ENCODE measurements at places on chromosomes 2 and 18. TPM values are rescaled to one million over a fixed set of nuclear protein-coding genes. Genes with fewer than 3 reads are reported as not detected.
A peak's percentile ranks its signal among the peaks of the same experiment; 100 is the strongest.

The CCBE1 gene
- 10.7 TPM for polyA plus RNA-seq

DNA sequence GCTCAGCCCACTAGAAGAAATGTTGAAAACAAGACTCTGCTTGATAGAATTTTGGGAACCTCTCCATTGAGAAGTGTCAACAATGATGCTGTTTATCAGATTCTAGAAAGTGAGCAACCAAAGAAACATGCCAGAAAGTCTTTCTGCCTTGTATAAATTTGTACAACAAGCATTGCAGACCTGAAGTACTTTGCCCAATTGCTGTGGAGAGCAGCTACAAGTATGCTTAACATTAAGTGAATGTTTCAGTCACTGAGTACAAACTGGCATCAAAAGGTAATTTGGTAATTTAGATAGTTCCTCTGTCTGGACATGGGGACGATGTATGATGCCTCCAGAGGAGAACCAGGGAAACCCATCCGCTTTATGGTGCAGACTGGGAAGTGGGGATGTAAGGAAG lies 33.4 kb upstream of the SKA1 start:
- no peak for DNase-seq

DNA sequence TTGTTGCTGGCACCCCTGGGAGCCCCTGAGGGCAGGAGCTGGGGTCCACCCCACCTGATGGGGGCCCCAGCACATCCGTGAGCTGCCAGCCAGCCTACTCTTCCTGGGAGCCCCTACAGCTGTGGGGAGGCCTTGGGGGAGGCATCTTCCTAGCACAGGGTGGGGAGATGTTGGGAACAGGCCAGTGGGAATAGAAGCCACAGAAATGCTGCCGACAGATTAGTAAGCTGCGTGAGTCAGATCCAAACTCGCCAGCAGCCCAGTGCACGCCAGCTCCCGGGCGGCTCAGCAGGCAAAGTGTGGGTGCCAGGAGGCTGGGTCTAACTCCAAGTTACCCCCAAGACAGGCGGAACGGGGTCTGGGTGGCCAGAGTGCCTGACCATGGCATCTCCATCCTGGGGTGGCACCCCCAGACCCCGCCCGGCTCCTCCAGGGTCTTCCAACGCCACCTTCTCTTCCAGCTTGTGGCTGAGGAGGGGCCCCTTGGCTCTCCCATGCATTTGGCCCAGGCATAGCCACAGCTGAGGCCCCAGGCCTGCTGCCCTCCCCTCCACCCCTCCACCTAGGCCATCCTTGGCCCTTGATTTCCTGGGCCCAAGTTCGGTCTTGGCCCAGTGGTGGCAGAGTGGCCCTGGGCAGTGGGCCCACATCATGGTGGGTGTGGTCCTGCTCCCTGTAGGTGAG lies 15.3 kb downstream of the CROCC2 start:
- no peak for DNase-seq

The MERTK gene
- polyA plus RNA-seq: 4.1 TPM

GRCh38 chr2:191521608-191522208 lies 156.2 kb upstream of the NABP1 start:
- no peak for DNase-seq

- no peak for DNase-seq
These were observed 74.1 kb downstream of the FARP2 start for GRCh38 chr2:241430178-241430577.

DNA sequence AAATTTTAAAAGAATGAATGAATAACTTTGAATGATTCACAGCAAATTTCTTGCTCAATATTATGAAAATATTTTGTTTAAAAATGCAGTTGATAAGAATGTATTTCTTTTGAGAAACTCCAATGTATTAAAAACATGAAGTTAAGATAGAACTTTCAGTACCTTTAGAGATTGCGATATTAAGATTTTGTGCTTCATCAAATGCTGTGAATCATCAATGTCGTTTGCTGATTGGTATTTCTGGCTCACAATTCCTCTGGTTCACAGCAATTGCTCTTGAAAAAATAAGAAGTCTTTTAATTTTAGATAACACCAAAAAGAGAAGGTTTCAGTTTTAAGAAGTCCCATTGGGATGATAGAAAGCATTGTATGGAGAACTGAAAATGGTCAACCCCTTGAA lies 228.7 kb downstream of the IKZF2 start:
- DNase-seq: no peak

DNA sequence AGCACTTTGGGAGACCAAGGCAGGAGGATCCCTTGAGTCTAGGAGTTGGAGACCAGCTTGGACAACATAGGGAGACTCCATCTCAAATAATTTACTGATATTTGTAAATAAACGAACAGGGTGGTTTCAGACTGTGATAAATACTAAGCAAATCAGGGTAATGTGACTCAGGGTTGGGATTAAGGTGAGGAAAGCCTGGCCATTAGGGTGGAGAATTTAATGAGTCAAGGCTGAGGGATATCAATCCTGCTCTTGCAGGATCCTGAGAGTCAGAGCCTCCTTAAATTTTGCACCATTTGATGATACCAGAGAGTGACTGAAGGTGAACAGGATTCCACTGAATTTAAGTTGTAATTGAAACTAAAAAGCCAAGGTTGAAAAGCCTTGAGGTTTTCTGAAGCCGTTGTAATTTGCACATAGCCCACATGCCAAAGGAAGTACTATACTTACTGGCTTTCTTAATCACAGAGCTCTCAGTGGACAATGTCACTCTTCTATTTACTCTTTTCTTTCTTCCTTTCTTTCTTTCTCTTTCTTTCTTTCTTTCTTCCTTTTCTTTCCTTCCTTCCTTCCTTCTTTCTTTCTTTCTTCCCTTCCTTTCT lies 28.6 kb upstream of the AP1S3 start:
- no peak for DNase-seq

- DNase-seq: no peak
These were observed 32.5 kb downstream of the PREPL start for GRCh38 chr2:44328750-44329149.

DNA sequence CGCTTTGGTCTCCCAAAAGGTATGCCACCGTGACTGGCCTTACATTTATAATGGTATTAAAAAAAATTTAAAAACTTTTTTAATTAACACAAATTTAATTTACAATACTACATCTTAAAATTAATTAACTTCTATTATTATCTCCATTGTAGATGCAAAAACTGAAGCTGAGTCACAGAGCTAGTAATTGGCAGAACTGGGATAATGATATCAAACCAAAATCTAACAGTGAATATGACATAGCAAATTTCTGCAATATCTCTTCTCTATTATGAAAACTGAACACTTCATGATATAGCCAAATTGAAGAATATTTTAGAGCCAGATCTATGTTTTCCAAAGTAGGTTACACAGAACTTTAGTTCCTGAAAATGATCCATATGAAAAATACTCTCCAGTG lies 66.4 kb upstream of the CHAC2 start:
- no peak for DNase-seq

The FIGN gene
- polyA plus RNA-seq: 1.9 TPM

DNA sequence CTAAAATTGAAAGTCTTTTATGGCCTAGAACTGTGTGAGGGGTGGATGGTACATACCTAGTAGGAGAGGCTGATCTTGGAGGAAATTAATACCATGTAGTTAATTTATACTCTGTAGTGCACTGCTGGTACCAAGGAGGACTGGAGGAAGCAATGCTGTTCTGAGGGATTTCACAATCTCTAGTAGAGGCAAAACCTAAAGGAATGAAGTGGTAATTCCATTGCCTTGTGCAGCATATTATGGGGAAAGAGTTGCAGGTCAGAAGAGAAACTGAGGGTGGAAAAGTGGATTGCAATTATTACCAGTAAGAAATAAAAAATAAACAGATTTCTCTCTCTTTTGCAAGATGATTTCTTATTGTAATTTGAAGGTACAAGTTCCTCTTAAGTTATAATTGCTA lies 2.2 kb downstream of the ABI2 start:
- no peak for DNase-seq

The PDE11A gene
- polyA plus RNA-seq: 0.51 TPM

The ATP6V1B1 gene
- polyA plus RNA-seq: 0.75 TPM

The RBM43 gene
- 9.2 TPM for polyA plus RNA-seq

GRCh38 chr2:128415779-128416061 lies 97.1 kb upstream of the HS6ST1 start:
- DNase-seq: no peak

DNA sequence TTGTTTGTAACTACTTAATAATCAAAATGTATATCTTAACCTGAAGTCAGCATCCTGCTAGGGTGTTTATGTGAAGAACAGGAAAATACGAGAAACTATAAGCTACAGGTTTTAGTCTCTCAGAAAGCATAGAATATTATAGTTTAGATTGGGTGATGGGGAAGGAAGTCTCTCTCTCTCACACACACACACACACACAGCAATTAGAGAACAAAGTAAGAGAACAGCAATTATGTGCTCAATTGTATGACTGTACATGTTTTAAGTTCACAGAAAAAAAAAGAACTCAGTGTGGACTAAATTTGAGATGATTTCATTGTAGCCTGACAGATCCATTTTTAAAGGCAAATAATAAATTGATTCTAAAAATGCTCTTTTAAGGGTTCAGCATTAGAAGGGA lies 94.3 kb upstream of the ZNF516 start:
- no peak for DNase-seq

The EGR4 gene
- not detected for polyA plus RNA-seq

The BCL11A gene
- 3.9 TPM for polyA plus RNA-seq

- no peak for DNase-seq
These were observed 144.1 kb downstream of the CELF4 start for GRCh38 chr18:37421341-37422077.

GRCh38 chr2:159613651-159614285 lies 2.6 kb downstream of the BAZ2B start:
- peak; percentile 45 for DNase-seq

The ICA1L gene
- polyA plus RNA-seq: 15.2 TPM

The B3GNT7 gene
- 0.80 TPM for polyA plus RNA-seq

DNA sequence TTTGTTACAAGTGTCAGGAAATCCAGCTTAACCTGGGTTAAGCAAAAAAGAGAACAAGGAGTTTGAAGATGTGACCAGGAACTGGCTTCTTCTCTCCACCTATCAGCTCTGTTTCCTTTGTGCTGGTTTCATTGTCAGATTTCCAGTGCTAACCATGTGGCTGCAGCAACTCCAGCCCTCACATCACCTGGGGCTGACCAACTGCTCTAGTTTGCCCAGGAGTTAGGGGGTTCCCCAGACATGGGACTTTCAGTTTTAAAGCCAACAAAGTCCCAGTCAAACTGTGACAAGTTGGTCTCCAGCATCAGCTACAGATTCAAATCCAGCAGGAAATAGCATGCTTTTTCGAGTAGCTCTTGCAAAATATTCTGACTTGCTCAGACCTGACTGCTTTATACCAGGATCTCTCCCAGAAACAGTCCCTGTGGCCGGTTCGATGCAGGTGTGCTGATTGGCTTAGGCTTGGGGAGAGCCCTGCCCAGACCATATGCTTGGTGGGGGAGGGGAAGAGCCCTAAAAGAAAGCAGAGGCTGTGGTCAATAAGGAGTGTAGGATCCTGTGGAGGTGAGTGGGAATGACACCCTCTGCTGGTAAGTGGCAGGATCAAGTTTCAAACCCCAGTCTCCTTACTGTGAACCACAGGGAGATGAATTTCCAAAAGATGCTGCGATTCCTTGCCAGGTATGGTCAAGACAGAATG lies 49.5 kb downstream of the KCNE4 start:
- DNase-seq: no peak

GRCh38 chr2:20723543-20723942 lies 56.6 kb downstream of the GDF7 start:
- no peak for DNase-seq

DNA sequence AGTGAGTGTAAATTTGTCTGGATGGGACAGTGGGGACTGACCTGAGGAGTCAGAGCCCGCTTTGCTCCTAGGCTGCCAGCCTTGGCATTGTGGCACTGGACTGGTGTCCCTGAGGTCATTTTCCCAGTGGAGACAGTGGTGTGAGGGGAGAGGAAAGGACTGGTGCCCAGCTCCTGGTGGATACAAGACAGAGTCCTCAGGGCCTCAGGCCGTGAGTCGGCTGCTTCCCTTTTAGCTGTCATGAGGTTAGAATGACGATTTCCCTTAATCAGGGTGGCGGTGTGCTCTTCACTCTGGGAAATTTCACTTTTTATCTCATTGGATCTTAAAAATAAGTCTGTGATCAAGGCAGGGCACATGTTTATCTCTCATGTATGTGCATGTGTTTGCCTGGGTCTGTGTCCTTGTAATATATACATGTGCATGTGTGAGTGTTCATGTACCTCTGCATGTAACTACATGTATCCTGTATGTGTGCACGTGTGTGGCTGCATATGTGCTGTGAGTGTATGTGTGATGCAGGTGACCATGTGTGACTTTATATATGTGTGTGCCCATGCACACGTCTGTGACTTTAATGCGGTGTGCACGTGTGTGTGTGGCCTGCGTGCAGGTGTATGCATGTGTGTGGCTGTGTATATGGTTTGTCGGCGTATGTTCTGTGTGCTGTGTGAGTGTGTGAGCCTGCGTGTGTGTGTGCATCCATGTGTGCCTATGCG lies 55.7 kb downstream of the GLI2 start:
- no peak for DNase-seq

DNA sequence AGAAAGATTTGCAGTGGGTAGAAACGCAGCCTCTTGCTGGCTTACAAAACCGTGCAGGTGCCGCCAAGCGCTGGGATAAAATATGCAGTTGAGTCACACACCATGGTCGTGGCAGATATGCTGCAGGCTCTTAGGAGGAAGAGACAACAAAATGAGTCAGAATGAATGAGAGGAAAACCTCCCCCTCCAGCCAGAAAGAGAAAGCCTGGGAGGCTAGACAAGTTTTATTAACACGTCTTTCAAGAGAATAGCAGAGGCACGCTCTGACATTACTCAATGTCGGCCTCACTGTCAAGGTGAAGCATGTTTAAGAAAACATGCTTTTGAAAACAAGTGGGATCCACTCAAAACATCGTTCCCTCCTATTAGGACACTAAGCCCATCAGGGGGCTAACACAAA lies 37.1 kb upstream of the ZCCHC2 start:
- DNase-seq: no peak

DNA sequence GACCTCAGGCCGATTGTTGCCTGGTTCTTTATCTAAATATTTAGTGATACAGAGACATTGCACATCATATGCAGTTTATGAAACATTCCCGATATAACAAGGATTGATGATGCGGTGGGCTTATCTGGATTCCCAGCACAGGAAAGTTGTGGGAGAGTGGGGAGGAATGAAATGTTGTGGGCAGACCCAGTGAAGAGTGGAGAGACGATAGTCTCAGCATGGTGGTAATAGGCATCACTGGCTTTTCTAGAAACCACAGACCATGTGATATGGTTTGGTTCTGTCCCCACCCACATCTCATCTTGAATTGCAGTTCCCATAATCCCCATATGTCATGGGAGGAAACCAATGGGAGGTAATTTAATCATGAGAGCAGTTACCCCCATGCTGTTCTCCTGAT lies 34.8 kb upstream of the RND3 start:
- no peak for DNase-seq

All from muscle of back (tissue), 13 donors.